ENCODE measurements at places on chromosomes 5 and 9.

- DNase-seq, result no peak
Measured at GRCh38 chr5:146006470-146007190, 70.3 kb downstream of the SH3RF2 start.

- no peak for DNase-seq
Measured at GRCh38 chr9:110140276-110140675, 67.7 kb downstream of the C9orf152 start.

GRCh38 chr5:173235499-173236394 lies 741 bp upstream of the NKX2-5 start:
- DNase-seq, result no peak

GRCh38 chr5:33227746-33228145 lies 213.0 kb upstream of the TARS1 start:
- no peak for DNase-seq

DNA sequence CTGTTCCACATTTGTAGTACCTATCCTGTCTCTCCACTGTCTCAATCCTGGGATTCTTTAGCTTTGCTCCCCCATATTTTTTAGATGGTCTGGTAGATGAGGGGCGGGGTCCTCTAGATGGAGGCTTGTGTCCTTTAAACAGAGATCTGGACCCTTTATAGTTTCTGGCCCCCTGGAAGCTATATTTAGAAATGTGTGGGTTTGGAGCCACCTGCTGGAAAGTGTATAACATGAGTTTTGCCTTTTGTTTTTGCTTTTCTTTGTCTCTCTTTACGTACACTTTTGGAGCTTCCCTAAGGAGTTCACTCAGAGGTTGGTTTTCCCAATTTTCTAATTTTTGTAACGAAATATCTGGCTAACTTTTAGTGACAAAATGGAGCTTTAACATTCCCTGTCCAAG lies 110.7 kb downstream of the CFAP95 start:
- no peak for DNase-seq
